ENCODE measurements at places on chromosomes 6 and 20.

DNA sequence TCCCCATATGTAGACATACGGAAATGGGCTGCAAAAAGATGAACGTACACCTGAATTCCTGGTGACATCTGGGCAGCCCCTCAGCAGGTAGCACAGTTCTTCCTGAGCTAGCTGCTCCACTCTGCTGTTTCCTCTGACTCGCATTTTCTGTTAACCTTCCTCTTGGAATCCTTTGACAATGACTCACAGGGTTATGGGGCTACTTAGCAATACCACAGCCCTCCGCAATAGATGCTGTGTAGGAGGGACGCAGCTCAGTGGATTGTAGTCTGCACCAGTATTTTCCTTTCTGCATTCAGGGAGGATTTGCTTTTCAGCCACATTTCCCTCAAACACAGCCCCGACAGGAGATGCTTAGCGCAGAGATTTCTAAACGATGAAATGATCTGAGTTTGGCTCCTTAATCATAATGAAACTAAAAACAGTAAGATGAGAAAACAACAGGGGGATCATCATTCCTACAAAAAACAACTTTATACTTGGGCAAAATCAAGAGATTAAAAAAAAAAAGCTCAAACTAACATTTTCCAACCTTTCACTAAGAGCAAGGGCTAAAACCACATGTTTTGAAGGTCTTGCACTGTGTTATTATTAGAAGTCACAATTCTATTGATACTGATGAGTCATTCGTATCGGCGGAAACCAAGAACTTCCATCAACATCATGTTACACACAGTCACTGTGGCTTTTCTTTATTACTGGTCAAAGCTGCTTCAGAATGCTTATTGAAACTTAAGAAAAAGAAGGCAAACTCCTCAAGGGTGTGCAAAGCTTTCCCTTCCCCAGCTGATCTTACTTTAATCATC lies 12.2 kb downstream of the BACH2 start:
- DNase-seq, result no peak

DNA sequence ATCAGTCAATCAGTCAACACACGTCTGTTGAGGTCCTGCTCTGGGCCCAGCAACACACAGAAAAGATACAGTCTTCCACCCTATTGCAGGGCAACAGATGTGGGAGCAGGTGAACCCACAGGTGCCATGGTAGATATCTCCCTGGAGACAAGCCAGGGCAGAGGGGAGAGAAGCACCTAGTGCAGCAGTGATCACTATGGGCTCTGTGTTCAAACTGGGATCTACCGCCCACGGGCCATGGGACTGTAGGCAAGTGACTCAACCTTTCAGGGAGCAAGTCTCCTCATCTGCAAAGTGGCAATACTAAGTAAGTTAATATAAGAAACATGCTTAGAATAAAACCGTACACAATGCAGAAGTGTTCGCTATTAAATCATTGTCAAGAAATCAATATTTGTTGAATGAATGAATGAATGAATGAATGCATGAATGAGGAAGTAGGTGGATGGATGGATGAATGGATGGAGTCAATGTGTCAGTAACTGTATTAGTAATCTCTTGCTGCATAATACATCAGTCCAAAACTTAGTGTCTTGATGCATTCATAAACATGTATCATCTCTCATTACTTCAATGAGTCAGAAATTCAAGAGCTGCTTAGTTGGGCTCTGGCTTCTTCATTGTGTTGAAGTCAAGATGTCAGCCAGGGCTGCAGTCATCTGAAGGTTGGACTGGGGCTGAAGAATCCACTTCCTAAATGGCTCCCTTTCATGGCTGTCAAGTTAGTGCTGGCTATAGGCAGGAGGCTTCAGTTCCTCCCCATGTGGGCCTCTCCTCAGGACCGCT lies 31.9 kb upstream of the NFATC2 start:
- no peak for DNase-seq

DNA sequence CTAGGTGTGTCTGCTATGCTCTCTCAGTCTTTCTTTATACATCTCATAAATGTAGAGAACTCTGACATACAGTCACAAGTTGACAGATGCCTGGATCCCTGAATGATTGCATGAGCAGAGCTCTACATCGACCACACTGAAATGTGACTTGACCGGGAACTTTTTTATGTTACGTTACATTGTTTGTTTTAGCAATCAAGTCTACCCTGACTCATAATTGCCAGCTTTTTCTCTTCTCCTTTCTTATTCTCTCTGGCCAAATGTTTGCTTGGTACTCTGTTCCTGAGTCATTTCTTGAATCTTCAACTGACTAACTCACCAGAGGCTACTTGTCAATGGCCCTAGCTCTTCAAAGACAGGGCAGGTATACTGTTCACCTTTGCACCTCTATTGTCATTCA lies 213.6 kb upstream of the DTNBP1 start:
- no peak for DNase-seq

DNA sequence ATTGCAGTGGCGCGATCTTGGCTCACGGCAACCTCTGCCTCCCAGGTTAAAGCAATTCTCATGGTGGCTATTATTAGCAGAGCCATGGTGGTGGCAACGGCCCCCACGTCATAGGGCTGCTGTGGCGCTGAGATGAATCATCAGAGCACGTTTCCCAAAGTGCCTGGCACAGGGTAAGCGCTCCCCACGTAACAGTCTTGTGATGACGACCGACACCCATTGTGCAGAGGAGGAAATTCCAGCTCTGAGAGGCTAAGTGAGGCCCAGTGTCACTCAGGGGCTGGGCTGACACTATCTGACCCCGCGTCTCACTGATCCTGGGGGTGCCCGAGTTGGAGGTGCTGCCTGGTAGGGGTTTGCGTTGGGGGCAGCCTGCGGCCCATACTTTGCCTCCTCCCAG lies 16.2 kb downstream of the SUN5 start:
- no peak for DNase-seq

DNA sequence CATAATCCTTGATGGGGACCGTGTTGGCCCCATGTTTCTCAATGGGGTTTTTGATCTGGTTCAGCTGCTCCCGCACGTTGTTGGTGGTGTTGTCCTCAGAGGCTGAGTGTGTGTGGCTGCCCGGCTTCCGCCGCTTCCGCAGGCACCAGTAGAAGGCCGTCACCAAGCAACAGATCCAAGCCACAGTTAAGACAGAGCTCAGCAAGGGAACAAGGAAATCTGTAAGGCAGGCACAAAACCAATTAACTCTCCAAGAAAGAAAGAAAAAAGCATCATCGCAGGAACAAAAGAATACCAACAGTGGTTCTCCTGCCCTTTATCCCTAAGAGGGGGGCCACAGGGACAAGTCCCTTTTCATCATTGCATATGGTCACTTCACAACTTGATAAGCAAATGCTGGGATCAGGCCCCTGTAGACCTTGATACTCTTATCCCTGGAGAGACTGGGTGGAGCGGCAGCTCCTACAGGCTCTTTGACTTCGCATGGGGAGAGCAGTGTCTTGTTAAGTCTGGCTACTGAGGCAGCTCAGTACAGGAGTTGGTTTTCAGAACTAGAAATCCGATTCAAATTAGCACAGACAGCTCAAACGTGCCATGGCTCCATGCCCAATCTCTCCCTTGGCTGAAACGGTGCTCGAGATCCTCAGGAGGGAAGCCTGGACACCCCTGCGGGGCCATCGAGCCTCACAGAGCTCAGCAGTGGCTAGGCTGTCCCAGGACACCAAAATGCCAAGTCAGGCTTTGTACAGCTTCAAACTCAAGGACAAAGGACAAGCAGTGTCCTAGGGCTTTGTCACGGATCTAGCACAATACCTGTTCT lies 33.9 kb downstream of the JAG1 start:
- no peak for DNase-seq

DNA sequence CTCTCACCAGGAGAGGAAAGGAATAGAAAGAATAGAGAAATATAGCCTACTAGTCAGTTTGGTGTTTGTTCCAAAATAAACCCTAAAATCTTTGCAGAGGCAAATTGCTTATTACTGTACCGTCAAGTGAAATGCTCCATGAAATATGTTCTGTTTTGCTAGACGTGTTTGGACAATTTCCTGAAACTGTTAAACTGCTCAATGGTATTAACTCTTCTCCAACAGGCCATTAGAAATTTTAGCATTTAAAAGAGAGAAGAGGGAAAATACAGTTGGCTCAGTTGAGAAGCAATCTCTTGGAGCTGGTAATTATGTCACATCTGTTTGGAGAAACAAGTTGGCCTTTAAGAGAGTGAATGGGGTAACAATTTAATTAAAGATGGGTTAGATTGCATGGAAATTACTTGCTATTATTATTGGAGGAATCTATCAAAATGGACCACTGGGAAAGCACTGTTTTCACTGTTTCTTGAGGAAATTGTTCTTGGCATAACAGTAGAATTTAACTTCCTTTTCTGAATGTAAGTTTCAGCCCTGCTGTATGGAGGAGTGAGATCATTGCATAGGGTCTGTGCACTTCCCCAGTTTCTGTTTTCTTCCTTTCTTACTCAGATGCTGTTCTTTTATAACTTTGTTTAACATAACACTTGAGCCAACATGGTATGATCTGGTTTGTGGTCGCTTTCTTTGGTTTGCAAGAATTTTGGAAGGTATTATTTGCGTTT lies 373.6 kb downstream of the PLCB1 start:
- no peak for DNase-seq

DNA sequence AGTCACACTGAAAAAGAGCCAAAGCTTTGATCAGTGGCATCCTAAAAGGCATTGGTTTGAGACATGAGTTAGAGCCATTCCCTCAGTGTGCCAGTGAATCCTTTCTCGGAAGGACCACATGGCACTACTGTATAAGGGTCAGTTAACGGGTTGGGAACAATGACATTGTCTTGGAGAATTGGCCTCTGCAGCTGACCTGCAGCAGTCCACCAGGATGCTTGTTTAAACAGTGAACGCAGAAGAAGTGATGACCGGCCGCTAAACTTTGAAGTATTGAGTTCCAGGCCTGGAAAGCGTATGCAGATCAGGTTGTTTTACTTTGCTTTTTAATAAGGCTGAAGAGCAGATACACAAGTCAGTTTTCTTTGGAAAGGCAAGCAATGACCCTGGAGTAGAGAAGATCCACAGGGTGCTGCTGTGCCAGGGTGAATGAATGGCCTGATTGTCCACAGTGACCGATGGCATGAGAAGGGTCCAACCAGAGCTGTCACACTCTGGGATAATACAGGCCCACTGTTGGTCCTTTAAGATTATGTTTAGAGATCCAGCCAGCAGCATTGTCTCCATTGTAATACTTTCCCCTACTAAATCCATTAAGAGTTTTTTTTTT lies 57.8 kb downstream of the GMPR start:
- no peak for DNase-seq

DNA sequence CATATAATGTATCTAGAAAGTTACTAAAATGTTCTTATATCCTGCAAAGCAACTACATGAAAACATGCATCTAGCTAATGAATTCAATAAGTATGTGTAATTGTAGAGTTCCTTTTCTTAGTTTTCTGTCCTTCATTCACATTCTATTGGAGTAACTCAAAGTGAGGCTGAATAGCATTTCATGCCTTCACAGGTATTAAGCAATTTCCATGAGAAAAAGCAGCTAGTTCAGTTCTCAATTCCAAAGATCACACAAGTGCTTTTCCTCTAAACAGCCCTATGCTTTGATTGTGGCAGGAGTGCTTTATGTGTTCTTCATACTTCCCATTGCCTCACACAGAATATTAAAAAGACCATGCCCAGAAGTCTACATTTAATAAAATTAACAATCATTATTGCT lies 274.9 kb downstream of the RFPL4B start:
- DNase-seq, result no peak

DNA sequence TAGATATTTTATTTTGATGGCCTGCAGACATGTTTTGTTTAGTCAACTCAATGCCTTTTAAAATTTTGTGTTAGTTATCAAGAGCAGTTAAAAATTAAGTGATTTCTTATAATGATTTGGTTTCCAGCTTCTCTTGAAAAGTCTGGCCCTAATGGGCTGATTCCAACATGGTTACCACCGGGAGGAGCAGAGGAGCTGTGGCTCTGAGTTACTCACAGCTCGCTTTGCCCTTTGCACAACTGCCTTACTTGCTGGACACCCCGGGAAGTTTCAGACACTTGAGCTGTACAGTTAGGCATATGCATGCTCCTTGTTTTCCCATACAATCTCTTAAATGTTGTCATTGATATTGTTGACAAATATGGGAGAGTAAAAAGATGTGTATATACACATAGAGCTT lies 173.1 kb upstream of the MMS22L start:
- no peak for DNase-seq

DNA sequence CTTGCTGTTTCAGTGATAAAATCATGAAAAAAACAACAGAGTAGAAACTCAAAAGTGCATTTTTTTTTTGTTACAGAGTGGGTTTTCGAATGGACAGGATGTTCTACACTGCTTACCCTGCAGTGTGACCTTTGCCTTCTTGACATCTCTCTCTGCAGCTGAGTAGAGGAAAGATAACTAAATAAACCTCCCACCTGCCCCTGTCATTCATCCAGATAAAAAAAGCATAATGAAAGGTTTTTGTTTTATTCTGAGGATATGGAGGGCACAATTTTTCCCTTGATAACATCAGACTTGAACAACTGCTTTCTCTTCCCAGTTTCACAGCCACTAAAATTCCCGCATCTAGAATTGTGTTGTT lies 193.6 kb upstream of the FOXQ1 start:
- no peak for DNase-seq

GRCh38 chr20:51463560-51463959 lies 79.0 kb downstream of the NFATC2 start:
- no peak for DNase-seq

DNA sequence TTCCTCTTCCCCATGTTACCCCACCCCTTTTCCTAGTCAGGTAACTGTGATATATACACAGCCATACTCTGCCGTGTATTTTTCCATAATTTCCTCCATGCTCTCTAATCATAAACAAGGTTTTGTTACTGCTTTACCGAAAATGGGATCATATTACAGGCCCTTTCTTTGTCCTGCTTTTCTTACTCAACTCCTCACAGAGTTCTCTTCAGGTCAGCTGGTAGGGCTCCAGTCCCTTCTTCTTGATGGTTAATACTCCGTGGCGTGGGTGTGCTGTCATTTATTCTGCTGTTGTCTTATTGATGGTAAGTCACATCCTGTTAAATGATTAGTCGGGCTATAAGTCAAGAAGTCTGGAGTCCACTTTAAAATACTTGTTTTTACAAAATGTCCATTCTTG lies 24.9 kb upstream of the PI16 start:
- no peak for DNase-seq

DNA sequence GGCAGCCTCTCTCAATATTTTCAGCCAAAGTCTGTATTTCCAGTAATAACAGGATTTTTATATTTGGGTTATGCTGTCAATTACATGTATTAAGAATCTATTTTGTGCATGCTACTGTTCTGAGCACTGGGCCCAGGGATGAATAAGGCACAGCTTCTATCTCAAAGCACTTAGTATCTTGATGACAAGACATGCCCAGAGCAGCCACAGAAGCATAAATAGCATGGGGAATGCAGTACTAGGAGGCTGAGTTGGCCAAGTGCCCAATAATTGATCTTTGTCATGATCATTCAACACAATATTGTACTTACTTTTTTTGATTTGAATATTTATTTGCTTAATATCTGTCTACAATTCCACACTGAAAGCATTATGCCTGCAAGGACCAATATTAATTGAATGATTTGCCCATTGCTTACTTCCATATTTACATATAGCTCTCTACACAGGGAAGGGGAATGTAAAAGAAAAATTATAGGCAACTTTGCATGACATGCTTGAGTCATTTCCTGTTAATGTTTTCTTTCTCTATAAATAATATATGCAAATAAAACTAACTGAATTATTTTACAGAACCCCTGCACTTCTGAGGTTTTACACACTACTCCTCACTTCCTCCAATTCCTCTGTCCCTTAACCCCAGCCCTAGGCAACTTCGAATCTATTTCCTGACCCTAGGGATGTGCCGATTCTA lies 298.9 kb upstream of the BMP2 start:
- DNase-seq, result no peak

- no peak for DNase-seq
Observed at GRCh38 chr6:153856929-153857376, 182.1 kb upstream of the OPRM1 start.
